Small intestine (tissue), 16 donors: ENCODE measurements at places on chromosomes 3 and 15.

GRCh38 chr3:30448450-30449289, 157.7 kb upstream of the TGFBR2 start:
- DNase-seq = no peak

GRCh38 chr3:172351895-172352466, 96.3 kb downstream of the GHSR start:
- no peak for DNase-seq

DNA sequence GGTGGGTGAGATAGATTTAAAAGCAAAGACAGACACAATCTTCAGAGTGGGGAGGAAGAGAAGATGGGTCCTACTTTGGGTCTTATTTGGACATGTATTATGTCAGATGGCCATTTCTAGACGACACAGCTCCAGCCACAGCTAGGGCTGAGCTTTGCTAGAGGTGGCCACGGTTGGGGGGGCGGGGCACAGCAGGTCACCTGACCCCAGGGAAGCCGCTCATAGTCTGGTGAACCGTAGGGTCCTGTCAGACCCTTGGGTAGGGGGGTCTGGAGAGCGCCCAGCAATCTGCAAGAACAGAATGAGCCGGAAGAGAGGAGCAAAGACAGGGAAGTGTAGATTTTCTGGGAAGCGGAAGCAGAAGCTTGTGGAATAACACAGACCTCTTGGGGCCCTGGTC, 6.6 kb downstream of the EPB42 start:
- DNase-seq = no peak

DNA sequence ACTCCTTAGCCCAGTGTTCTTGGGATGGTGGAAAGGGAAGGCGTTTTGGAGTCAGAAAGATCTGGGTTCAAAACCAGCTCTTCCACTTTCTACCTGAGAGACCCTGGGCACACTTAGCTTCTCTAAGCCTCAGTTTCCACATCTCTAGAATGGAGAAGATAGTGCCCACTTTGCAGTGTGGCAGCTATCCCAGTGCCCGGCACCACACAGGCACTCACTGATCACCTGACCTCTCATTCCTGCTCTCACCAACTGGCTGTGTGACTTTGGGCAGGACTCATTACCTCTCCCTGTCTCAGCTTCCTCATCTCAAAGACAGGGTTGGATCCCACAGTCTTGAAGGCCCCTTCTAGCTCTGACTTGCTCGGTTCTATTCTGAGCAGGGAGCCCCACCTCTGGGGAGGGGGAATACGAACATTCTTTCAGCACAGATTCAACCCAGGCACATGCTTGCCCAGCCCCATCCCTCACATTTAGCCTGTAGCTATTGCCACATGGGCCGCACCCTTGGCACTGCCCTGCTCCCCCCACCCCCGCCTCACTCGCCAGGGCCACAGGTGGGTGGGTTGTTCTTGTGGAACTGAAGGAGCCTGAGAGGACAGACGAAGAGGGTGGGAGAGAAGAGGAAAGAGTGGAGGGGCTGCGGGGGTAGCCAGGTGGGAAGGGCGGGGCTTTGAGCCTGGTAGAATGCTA, 39.2 kb downstream of the EPHB3 start:
- DNase-seq = no peak

DNA sequence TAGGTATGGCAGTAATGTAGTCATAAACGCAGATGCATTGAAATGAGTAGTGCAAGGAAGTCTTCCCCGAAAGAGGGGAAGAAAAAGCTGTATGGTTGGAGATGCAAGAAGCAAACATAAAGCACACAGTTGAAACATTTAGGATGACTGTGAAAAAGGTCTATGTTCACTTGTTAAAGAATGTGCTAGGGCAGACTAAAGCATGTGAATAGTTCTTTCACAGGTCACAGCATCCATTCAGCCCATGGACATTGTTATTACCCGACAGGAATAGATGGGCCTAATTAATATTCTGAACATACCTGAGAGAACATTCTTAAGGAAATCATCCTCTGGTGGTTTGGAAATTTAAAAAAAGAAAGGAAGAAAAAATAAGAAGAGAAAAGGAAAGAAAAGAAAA, 595.2 kb downstream of the ZIC1 start:
- DNase-seq = no peak

- DNase-seq = peak; percentile 86
These were observed 74.6 kb downstream of the ITGB5 start for GRCh38 chr3:124812291-124813265.

DNA sequence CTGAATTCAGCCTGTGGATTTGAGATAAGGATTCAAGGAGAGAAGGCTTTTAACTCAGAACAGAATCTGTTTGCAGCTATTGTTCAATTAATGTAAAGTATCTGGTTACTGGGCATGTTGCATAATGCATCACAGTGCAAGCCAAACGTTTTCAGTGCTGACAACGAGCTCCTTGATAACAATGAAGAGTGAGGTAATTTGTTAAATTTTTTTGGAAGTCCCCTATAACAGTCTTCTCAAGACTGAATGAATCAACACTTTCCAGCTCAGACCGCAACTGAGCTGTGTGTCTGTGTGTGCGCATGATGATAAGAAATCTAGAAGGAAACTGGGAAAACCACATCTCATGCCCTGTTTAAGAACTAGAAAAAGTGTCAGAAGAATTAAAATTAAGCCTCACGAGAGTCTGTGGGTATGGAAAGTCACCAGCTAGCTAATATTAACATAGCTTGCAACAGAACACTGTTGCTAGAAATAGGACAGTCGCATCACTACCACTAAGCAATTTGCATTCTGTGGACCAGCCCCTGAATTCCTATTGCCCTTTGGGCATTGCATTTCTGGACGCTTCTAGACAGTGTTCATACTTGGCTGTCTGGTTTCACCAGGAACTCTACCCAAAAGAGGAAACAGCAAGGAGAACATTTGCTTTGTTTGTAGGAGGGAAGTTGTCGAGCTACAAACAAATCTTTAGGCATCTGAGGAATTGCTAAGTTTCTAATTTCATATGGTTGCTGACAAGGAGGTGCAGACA, 43.7 kb upstream of the ATP2C1 start:
- no peak for DNase-seq

DNA sequence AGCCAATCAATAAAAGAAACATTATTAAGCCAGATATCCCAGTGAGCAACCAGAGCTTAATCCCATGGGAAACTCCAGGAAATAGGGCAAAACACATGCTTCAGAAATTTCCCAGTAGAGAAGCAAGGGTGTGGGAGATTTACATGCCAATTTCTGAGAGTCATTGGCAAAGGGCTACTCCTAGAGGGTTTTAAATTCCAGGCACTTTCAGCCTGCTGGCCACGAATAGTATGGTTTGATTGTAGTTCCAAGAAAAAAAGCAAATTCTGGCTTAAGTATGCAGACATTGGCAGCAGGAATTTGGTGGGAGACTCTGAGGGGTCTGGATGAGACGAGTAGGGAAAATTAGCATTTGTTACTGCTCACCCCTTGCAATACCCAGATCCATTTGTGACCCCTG, 402.1 kb upstream of the SUCLG2 start:
- DNase-seq = no peak
